HTR-8/SVneo (cell line): ENCODE measurements at places on chromosomes 6 and 20.
A peak's percentile ranks its signal among the peaks of the same experiment; 100 is the strongest.

DNA sequence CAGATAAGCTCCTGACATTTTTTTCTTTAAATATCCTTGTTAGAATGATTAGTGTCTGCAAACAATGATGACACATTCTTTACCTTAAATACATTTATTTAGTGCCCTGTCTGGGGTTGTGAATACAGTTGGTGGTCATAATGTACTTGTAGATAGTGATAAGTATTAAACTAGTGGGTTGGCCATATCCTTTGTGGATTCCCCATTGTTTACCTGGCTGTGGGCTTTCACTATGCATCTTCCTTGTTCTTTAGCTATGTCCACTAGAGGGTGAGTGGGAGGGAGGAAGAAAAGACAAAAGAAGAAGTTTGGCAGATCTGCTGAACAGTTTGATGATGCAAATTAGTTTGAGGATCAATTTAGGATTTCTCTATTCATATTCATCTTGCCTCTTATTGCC, 15.7 kb downstream of the HS3ST5 start:
- DNase-seq, result no peak

DNA sequence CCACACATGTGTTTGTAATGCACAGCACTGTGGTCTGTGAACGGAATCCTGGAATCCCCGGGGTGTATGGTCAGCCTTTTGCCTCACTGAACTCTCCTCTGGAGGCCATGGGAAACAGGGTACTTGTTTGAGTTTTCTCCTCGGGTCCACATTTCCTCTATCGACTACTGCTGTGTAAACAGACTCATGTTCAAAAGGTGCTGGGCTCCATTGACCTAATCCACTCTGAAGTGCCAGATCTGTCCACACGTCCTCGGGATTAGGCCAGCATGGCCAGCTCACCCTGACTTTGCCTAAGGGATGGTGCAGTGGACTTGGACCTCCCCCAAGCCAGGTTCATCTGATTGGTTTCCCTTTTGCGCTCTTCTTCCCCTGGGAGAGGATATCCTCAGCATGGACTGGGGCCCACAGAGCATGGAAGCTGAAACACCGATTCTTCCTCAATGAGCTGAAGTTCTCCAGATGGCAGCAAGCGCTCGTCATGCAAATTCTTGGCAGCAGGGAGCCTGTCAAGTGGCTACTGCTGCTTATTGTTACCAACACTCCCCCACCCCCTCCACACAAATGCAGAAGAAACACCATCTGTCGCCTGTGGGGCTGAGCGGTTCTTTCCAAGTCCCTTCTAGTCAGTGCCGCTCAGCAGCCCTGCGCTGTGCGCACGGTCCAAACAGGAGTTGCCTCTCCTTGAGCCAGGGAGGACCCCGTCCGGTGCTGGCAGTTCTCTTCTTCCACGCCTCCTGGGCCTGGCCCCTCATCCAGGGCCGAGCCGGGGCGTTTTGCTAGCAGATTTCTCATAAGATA, 292.6 kb upstream of the MARCKS start:
- peak; percentile 40 for DNase-seq

- no peak for DNase-seq
Measured at GRCh38 chr20:62011403-62011790, 54.3 kb downstream of the TAF4 start.

DNA sequence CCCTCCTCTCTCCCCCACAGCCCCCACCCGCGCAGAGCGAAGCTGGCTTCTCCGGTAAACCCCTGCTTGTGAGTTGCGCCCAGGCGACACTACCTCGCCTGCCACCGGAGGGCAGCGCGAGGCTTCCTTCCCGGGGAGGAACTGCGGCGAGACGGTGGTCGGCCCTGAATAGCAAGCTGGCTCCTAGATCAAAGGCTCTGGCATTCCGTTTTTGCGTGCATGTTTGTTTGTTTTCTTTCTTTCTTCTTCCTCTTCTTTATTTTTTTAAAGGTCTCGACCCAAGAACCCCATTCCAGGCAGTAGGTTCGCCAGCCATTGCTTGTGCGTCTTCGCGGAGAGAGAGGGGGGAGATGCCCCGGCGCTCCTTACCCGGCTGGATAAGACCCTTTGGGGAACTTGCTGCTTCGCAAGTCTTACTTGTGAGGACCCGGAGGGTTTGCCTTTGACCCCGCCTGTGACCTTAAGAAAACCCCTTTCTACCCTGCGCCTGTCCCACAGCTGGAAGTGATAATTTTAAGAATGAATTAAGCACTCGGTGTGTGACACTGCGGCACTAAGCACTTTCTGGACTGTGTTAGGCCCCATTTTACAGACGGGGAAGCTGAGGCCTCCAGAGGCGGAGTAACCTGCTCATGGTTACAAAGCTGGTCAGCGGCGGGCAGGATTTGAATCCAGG, 92.7 kb upstream of the SIRPA start:
- DNase-seq, result peak; percentile 55

- DNase-seq, result no peak
Measured at GRCh38 chr6:7264041-7264440, 49.0 kb downstream of the SSR1 start.
